ENCODE measurements at places on chromosomes 5 and 9. TPM values are rescaled to one million over a fixed set of nuclear protein-coding genes. Genes with fewer than 3 reads are reported as not detected.

The CSF2 gene
- not detected for total RNA-seq

- DNase-seq = no peak
These were observed 386.7 kb upstream of the MEF2C start for GRCh38 chr5:89269721-89270120.

DNA sequence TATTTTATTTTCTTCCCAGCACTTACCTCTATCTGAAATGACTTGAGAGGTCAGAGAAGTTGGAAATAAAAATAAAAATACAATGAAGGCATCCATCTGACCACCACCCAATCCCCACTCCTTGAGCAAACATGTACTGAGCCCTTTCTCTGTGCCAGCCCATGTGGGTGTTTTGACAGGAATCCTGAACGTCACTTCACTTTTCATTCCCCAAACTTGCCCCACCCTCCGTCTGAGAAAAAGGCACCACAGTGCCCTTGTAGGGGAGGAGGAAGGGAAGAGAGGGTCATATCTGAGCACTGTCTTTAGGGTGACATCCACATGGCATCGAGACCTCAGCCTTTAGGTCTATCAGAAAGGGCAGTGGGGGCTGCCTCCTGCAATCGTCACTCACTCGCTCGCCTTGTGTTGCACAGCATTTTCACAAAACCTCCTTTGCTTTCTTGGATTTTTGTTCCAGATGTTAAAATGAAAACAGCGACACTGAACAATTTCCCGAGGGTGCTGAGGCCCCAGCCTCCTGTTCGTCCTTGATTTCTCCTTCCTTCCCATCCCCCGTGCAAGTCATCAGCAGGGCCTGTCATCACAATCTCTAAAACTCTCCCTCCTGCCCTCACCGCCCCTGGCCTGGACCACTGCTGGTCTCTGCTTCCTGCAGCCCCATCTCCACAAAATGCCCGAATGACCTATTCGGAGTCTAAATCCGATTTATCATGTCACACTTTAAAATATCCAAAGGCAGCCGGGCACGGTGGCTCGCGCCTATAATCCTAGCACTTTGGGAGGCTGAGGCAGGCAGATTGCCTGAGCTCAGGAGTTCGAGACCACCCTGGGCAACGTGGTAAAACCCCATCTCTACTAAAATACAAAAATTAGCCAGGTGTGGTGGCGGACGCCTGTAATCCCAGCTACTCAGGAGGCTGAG lies 13.0 kb downstream of the HIGD2A start:
- no peak for DNase-seq

DNA sequence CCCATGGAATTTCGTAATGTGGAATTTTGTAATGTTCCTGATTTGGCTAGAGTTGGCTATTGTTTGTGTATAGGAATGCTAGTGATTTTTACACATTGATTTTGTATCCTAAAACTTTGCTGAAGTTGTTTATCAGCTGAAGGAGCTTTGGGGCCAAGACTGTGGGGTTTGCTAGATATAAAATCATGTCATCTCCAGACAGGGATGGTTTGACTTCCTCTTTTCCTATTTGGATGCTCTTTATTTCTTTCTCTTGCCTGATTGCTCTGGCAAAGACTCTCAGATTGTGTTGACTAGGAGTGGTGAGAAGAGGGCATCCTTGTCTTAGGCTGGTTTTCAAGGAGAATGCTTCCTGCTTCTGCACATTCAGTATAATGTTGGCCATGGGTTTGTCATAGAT lies 91.0 kb downstream of the NNT start:
- DNase-seq = no peak

The IL4 gene
- total RNA-seq = not detected

DNA sequence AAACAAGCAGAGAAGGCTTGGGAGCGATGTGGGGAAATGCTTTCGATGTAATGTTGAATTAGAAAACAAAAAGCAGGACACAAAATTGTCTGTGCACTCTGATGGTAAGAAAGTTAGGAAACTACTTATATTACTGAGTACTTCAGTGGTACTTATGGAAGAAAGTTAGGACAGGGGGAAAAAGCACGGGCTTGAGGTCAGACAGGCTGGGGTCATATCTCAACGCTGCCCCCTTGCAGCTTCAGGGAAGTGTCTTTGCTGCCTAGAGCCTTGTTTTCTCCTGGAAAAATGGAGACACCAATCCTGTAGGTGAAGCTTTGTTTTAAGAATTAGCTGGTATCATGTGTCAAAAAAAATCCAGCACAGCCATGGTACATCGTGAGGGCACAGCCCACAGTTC lies 23.0 kb downstream of the NEURL1B start:
- no peak for DNase-seq

- peak; percentile 43 for DNase-seq
These were observed 86.7 kb upstream of the ALDH1A1 start for GRCh38 chr9:73039271-73040263.

The CBY3 gene
- not detected for total RNA-seq

GRCh38 chr5:139644001-139644456 lies 4.1 kb upstream of the CXXC5 start:
- DNase-seq = no peak

DNA sequence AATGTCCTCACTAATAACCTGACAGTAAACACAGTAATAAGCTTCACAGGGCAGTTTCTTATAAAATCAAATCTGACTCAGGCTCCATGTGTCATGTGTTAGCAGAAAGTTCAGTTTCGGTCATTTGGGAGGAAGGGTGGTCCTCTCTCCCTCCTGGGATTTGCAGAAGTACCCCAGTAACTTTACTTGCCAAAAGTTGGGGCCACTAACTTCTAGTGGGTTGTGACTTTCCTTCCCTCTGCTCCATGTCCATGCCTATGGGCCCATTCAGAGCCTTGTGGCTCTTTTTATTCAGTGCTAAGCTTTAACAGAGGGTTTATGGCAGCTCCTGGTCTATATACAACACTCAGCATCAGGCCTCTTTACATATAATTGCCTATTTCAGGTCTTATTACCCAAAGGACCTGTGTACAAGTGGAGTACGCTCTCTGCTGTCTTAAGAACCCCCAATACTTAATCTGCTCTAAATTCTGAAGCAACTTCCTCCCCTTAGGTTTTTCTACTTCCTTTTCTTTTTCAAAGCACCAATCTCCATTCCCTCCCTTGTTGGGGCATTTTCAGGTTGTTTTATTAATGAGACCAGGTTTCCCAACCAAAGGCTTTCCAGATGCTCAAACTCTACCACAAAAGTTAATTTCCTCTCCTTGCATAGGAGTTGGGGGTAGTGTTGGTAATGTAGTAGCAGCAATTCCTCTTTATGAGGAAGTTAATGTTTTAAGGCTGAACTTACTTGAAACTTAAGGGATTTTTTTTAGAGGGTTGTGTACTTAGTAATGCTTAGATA lies 107.7 kb downstream of the CCDC192 start:
- DNase-seq = no peak

The ACTBL2 gene
- total RNA-seq = not detected

- DNase-seq = no peak
These were observed 126.5 kb upstream of the ABCA1 start for GRCh38 chr9:105054491-105054890.

GRCh38 chr5:146118322-146118721 lies 12.9 kb upstream of the PLAC8L1 start:
- no peak for DNase-seq

DNA sequence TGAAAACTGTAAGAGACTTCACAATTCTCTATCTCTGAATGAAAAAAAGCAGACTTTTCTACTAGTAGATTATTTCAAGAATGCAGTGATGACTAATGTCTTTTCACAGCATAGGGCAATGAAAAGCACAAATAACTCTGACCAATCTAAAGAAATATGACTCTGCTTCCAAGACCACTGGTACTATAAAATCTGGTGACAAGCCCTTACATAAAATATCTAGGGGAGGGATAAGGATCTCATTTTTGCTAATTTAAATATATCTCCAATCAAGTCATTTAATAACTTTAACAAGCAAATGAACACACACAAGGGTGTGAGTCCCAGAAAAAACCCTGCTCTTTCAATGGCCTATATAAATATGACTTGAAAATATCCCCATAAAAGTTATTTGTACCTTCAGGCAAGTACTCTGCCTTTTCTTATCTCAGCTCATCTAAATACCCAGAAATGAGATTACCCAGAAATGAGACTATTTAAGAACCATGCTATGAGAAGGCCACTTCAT lies 105.2 kb downstream of the GNAQ start:
- DNase-seq = no peak

The DCTN4 gene
- total RNA-seq = 111 TPM

DNA sequence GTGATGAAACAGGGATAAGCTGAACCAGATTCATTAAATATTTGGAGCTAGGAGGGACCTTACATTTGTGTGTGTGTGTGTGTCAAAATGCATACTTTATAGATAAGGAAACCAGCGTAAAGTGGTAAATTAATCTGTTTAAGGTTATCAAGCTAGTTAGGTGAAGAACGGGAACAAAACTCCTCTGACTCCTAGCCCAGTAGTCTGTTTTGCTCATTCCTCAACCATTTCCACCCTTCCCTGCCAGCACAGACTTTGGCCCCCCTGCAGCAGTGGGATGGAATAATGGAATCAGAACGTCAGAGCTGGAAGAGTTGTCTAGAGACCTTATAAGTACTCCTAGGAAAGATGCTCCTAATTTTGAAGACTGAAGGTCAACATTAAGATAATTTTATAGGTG lies 6.5 kb downstream of the AGXT2 start:
- DNase-seq = no peak

The OLFM1 gene
- total RNA-seq = 125 TPM

The CYFIP2 gene
- total RNA-seq = 75.7 TPM

DNA sequence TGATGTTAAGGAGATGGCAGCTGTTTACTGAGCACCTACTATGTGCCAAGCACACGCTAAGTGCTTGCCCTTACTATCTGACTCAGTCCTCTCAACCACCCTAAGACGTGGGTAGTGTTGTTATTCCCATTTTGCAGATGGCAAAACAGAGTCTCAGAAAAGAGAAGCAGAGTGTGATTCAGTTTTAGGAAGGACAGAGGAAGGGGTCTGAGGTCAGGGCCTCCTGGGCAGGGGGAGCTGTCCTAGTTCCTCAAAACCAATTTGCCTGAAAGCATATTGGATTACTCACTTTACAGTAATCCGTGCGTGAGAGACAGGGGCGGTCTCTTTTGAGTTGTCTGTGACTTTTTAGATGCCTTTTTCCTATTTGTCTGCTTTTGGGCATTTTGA lies 23.2 kb downstream of the DNM1 start:
- no peak for DNase-seq

- no peak for DNase-seq
These were observed 31.4 kb upstream of the RAB3C start for GRCh38 chr5:58551492-58551891.

DNA sequence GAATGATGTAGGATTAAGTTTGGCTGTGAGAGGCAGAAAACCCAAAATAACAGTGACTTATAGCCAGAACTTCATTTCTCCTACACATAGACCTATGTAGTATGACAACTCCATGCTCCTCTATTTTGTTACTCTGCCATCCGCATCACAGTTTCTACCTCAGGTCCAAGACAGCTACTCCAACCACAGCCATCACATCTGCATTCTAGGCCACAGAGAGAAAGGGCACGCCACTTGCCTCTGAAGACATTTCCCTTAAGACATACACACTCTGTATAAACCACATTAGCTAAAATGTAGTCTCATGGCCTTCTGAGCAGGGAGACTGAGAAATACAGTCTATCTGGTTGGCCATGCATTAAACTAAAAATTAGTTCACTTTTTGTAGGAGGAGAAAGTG lies 10.0 kb downstream of the SPINK4 start:
- DNase-seq = no peak

GRCh38 chr5:79236362-79236969 lies 535 bp downstream of the JMY start:
- no peak for DNase-seq

DNA sequence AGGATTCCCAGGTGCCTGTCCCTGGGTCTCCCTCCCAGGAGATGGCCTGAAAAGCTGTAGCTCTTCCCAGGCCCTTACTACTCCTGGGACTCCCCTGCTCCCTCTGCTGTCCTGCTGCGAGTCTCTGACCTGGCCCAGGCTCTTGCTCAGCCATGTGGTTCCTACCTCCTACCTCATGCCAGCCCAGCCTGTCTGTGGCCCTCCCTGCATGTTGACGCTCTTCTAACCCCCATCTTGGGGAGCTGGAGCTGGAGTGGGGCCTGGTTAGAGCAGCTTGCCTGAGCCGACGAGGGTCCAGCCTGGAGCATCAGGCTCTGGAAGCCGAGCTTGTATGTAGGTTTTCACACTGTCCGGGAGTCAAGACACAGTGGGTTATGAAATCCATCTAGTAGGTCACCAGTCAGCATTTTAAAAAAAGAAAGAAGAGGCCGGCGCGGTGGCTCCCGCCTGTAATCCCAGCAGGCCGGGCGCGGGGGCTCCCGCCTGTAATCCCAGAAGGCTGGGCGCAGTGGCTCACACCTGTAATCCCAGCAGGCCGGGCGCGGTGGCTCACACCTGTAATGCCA lies 244.4 kb downstream of the FANCC start:
- DNase-seq = no peak

The TIMD4 gene
- 5.3 TPM for total RNA-seq

DNA sequence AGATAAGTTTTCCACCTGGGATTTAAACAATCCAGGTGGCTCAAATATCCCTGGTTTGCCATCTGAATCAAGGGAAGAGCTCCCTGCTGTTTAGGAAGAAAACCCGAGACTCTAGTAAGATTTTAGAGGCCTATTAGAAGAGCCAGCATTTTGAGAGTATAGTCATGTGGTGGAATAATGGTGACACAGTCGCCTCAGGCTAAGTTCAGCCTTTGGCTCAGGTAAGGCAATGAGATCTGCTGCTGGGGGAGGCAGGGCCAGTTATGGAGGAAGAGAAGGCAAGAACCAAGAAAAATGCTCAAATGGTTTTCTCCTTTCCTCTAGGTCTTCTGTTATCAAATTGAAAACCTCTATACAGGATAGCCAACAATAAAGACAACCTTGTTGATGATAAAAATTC lies 16.2 kb downstream of the RAD1 start:
- no peak for DNase-seq

The GBA2 gene
- total RNA-seq = 46.9 TPM

- DNase-seq = no peak
These were observed 61.8 kb upstream of the CEMIP2 start for GRCh38 chr9:71830153-71830552.

The SPINK13 gene
- not detected for total RNA-seq

DNA sequence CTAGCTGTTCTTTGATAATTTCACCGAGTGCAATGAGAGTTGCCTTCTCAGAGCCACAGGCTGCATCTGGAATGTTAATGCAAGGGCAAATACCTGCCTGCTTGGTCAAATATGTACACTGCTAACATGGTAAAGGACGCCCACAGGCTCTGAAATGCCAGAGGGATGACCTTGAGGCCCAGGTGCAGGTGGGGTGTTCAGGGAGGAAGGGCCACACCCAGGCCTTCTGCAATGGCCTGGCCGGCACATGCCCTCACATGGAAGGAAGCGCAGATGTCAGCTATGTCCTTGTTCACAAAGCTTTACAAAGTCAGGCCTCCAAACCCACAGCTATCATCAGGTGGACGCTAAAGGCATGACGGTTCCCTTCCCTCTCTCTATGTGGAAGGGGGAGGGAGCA lies 48.6 kb downstream of the HRH2 start:
- no peak for DNase-seq
